B cell (primary cell): ENCODE measurements at places on chromosomes 3 and 15.

DNA sequence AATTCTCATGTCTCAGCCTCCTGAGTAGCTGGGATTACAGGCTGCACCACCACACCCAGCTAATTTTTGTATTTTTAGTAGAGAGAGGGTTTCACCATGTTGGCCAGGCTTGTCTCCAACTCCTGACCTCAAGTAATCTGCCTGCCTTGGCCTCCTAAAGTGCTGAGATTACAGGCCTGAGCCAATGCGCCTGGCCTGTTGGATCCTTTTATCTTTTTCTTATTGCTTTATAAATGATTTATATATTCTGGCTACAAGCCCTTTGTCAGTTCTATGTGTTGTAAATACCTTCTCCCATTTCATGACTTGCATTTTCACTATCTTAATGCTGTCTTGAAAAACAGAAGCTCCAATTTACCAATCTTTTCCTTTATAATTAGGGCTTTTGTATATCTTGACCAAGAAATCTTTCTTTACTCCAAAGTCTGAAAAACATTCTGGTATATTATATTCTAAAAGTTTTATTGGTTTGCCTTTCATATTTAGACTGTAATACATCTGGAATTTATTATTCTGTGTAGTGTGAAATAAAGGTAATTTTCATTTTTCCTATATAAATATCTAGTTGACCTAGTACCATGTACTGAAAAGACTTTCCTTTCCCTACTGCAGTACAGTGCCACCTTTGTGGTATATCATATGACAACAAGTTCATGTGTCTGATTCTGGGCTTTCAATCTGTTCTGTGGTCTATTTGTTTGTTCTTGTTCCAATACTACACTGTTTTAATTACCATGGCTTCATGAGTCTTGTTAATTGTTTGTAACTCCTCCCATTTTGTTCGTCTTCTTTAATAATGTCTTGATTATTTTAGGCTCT is 52.9 kb upstream of the RNU6-1 start:
- no peak for DNase-seq

GRCh38 chr3:156997351-156997750 is 162.6 kb downstream of the CCNL1 start:
- DNase-seq = no peak

- no peak for DNase-seq
Observed at GRCh38 chr3:147119989-147120388, 286.4 kb downstream of the ZIC4 start.

- no peak for DNase-seq
Observed at GRCh38 chr15:52383100-52383588, 87.5 kb upstream of the MYO5C start.

GRCh38 chr3:36923523-36923943 is 21.3 kb downstream of the TRANK1 start:
- peak; percentile 55 for DNase-seq

- DNase-seq = no peak
Observed at GRCh38 chr15:81391657-81392056, 17.6 kb upstream of the TMC3 start.

- DNase-seq = no peak
Observed at GRCh38 chr15:100311833-100312476, 29.8 kb downstream of the ADAMTS17 start.

DNA sequence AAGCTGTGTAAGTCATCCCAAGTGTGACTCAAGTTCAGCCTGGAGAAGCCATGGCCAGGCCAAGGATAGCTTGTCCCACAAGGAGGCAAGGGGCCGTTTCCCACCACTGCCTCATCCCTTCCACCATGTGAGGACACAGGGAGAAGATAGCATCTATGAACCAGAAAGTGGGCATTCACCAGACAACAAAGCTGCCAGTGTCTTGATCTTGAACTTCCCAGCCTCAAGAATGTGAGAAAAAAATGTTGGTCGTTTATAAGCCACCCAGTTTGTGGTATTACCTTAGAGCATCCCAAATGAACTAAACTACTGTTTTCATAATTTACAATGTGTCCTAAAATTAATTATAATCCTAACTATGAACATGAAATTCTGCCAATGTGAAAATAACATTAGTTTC is 930.8 kb upstream of the CFAP20DC start:
- DNase-seq = no peak
